ENCODE measurements at places on chromosomes 16 and 17. TPM values are rescaled to one million over a fixed set of nuclear protein-coding genes. Genes with fewer than 3 reads are reported as not detected.

DNA sequence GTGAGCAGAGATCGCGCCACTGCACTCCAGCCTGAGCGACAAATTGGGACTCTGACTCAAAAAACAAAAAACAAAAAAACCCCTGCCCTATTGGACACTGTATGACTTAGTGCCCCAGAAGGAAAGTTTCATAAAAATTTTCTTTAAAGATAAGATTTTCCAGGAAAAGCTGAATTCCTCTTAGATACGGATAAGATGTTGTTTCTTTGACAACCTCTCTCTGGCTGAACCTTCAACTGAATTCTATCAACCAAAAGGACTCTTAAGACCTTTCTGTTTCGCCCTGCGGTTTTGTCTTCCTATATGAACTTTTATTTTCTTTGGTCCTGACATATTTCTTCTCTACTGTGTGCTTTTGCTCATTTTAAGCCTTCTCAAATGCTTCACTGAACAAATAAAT is 35.8 kb downstream of the CPPED1 start:
- no peak for DNase-seq

GRCh38 chr16:79871906-79872305 is 271.4 kb upstream of the MAF start:
- no peak for DNase-seq

DNA sequence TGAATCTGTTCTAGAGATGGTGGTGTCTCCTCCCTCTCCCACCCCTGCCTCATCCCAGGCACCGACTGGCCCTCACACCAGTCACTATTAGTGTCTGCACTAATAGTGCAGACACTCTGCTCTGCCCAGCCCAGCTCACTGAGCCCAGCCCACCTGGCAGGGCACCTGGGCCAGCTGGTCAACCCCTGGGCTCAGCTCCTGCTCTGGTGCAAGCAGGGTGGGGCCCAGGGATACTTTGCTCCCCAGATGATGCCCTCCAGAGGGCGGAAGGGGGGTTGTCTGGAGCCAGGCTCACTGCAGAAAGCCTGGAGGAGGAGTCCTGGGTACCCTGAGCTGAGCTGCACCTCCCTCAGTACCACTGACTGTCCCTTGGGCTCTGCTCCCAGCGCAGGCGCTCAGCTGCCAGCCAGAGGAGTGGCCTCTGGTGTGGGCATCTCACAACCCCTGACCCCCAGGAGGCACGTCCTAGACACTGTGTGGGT is 14.5 kb downstream of the RAB11FIP4 start:
- no peak for DNase-seq

- no peak for DNase-seq
These were observed 9.2 kb downstream of the PMP22 start for GRCh38 chr17:15255713-15256454.

GRCh38 chr16:88002749-88003148 is 51.5 kb downstream of the BANP start:
- no peak for DNase-seq

GRCh38 chr17:50977487-50978159 is 111.5 kb upstream of the TOB1 start:
- no peak for DNase-seq

GRCh38 chr16:84608282-84608681 is 9.6 kb downstream of the COTL1 start:
- DNase-seq = no peak

- DNase-seq = no peak
These were observed at the start of gene DERL2 for GRCh38 chr17:5485270-5486205. Gene DERL2 (minus strand): TSS chr17:5486178. CDS start chr17:5486161, 17 bp downstream.

GRCh38 chr17:2814481-2815341 is 18.5 kb downstream of the RAP1GAP2 start:
- peak; percentile 87 for DNase-seq

DNA sequence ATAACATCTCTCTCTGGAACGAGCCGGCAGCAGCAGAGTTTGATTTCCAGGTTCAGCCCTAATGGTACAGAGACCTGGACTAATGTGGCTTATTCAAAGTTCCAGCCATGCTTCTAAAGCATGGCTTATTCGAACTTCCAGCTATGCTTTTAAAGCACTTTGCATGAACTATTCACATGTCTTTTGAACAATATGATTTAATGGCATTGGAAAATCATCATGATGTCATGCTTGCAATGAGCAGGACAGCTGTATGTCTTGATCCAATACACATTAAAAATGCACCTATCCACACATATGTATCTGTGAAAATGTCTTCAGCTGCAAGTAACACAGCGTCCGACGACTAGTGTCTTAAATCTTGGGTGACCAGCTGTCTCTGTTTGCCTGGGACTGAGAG is 85.7 kb downstream of the MARF1 start:
- DNase-seq = no peak

DNA sequence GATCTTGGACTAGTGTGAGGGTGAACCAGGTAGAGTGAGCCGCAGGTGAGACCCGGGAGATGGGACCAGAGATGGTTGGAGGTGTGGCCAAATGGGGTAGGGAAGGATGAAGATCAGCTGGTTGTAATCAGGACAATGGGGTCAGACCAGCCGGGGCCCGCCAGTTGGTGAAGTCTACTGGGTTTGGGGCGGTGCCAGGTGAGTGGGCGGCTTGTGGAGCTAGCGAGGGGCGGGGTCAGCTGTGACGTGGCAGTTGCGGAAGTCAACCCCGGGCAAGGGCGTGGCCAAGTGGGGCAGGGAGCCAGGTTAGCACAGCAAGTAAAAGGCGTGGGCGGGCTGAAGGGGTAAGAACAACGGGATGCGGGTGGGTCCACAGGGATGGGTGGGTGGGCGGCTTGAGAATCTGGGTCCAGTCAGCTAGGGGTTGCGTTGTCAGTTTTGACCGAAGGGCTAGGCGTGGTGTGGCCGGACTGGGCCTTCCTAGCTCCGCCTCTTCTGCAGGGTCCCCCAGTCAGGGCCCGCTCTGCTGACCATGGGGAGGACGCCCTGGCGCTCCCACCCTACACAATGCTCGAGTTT is 25.5 kb upstream of the ALKBH5 start:
- DNase-seq = peak; percentile 95

- DNase-seq = no peak
These were observed 21.8 kb downstream of the TMC5 start for GRCh38 chr16:19439483-19439882.

DNA sequence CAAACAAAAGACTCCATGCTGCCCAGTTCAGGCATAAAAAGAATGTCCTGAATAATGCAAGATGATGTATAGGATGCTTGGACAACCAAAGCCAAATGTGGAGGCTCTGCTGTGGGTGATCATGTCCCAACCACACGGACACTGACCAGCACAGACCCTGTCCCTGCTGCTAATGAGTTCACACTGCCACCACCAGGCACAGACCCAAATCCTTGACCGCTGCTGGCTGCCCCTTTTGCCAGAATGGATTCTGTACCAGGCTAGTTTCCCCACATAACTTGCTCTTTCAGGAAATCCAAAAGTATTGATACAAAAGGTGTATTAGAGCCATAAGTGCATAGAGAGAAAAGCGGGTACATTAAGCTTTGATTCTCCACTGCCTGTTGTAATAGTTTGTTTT is 60.9 kb downstream of the XYLT1 start:
- DNase-seq = no peak

DNA sequence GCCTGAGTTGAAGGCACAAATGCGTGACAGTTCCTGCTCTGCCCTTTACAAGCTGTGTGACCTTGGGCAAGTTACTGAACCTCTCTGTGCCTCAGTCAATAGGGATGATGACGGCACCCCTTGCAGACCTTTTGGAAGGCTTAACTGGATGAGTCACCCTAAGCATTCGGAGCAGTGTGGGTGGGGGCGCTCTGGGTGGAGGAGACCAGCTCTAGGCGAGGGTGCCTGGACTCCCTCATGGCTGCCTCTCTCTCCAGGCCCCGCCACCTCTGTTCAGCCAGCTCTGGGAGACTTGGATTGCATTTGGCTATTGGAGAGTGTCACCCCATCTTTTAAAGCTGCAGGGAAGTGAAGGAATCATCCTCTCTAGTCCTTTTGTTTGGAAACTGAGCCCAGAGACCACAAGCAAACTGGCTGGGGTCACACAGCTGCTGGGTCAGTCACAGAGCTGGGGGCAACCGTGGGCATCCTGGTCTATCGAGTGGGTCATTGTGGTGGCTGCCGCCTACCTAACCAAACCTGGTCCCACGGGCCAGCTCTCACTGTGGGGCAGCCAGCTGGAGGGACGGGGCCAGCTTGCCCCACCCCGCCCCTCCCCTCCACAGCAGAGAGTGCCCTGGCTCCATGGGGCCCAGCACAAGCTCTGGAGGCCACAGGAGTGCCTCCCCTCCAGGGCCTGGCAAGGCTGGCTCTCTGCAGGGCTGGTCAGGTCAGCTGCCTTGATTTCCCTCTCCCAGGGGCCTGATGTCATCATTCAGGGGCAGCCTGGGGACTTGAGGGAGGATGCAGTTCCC is 20.2 kb upstream of the GSE1 start:
- no peak for DNase-seq

GRCh38 chr16:76696876-76697275 is 419.7 kb downstream of the CNTNAP4 start:
- DNase-seq = no peak

GRCh38 chr17:47224966-47225365 is 15.8 kb downstream of the MYL4 start:
- DNase-seq = no peak

DNA sequence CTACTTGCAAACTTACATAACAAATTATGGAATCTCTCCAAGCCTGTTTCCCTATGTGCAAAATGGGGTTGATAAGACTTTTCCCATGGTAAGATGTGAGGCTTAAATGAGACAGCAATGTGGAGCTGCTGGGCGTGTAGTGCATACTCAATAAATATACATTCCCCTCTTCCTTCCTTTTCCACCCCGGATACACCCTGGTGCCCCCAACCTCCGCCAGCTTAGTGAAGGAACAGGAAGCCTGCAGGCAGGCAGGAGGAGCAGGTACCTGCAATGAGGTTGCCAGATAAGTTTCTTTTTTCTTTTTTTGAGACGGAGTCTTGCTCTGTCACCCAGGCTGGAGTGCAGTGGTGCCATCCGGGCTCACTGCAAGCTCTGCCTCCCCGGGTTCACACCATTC is 14.9 kb downstream of the C17orf50 start:
- DNase-seq = no peak

- no peak for DNase-seq
These were observed 141.0 kb downstream of the STX8 start for GRCh38 chr17:9434642-9435057.

DNA sequence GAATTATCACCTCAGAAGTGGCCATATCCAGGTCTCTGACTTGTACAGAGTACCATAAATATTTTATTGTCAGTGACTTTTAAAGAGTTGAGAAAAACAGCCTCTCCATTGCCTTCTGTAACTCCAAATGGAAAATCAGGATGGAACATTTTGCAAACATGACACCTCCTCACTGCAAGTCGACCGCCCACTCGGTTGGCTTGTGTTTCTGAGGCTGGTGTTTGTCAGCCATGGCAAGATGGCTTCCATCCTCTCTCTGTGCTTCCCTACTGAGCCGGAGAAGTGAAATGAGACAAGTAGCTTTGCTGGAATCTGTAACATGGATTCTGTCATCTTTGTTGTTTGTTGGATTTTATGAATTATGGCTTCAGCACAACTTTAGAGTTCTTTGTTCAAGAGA is 172.8 kb downstream of the RBFOX1 start:
- no peak for DNase-seq

DNA sequence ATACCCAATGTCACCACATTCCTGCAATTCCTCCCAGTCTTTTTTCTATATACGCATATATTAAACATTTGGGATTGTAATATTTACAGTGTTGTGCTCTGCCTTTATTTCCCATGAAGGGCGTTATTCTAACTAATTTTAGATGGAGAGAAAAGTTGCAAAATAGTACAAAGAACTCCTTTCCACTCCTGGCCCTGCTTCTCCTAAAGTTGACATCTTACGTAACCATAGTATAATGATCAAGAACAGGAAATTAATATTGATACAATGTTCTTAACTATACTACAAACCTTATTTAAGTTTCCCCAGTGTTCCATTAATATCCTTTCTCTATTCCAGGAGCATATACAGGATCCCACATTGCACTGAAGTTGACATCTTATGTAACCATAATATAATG is 46.3 kb downstream of the TK2 start:
- DNase-seq = no peak

Gene NGFR
- not detected for total RNA-seq

Gene PDPR
- 26.1 TPM for total RNA-seq

Gene OTOP3
- not detected for total RNA-seq

Gene MEOX1
- 5.2 TPM for total RNA-seq

Gene CMTM2
- 0.45 TPM for total RNA-seq

Gene TERB1
- not detected for total RNA-seq

Gene CASKIN1
- 1.1 TPM for total RNA-seq
